GF-D8 (cell line): ENCODE measurements at places on chromosomes 2 and 18.

DNA sequence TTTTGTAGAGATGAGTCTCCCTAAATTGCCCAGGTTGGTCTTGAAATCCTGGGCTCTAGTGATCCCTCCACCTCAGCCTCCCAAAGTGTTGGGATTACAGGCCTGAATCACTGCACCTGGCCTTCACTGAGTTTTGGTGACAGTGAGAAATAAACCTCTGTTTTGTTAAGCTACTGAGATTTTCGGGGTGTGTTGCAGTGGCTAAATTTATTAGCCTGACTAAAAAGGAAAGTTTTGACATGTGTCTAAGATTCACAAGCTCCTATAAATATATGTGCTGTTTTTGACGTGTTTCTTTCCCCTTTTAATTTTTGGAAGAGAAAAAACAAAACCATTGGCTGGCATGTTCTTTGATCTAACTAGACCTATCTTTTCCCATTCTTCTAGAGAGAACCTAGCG, 190.5 kb upstream of the MC4R start:
- no peak for DNase-seq

DNA sequence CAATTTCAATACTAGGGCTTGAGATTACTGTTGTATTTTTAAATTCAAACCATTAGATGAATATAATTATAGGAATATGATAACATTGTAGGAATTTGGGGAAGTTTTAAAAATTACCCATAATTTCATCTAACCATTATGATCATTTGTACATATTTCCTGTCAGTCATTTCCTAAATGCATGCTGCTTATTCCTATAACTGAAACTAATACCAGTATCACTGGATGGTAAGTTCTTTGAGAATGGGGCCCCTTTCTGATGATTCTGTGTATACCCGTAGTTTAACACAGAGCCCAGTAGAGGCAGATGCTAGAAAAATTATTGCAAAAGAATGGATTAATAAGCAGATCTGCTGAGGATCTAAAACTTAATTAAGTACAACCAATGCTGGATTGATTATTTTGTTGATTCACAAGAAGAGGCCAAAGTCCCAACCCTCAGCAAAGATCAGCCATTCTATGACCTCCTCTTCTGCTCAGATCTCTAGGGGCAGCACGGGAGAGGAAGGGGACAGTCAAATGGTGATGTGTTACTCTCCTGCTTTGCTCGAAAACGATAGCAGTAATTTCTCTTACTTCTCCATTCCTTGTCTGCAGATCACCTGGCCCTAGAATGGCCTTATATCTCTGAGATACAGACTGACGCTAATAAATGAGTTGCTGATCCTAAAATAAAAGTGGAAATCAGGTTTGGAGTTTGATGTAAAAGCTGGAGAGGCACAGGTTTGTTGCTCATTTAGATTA, 69.5 kb upstream of the PELI1 start:
- no peak for DNase-seq

GRCh38 chr2:85413592-85414420, 3.6 kb upstream of the CAPG start:
- DNase-seq: no peak

DNA sequence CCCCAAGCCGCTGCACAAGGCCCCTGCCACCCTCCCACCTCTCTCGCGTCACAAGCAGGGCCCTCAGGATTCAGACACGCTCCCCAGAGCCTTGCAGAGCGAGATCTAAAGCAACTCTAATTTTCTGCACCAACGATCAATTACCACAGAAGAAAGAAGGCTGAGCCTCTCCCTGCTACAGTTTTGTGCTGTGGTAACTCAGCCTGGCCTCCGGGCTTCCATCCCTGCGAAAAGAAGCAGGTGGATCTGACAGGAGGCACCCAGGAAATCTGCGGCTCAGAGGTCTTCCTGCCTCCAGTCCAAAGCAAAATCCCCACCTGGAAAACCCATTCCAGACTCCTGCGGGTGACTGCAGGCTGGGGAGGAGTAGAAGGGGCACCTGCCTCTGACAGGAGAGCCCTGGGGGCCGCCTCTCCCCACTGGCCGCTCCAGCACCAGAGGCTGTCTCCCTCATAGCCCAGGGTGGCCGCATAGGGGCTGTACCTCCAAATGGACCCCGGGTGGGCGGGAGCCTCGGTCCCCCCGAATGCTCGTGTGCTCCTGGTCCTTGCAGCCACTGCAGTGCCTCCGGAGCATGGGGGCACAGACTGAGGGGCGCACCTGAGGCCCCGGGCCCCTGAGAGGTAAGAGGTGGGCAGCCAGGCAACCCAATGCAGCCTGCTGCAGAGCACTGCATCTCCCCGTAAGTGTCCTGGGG, 31.0 kb downstream of the PXDN start:
- no peak for DNase-seq

- no peak for DNase-seq
These were observed 123.5 kb downstream of the ATAD2B start for GRCh38 chr2:23803264-23803964.

DNA sequence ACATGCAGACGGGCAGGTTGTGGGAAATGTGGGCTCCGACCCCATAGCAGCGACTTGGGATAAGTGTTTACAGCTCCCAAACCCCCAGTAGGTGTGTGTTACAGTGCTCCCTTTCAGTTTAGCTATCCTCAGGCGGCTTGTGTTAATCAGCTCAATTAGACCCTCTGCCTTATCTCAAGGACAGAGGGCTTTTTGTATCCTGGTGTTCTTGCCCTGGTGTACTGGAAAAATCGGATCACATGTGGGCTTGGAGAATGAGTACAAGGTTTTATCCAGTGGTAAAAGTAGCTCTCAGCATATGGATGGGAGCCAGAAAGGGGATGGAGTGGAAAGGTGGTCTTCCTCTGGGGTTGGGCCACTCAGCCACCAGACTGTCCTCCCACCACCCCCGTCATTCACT, 264.7 kb upstream of the SYT4 start:
- DNase-seq: no peak

- DNase-seq: no peak
These were observed 121.8 kb downstream of the PLB1 start for GRCh38 chr2:28617502-28618184.

DNA sequence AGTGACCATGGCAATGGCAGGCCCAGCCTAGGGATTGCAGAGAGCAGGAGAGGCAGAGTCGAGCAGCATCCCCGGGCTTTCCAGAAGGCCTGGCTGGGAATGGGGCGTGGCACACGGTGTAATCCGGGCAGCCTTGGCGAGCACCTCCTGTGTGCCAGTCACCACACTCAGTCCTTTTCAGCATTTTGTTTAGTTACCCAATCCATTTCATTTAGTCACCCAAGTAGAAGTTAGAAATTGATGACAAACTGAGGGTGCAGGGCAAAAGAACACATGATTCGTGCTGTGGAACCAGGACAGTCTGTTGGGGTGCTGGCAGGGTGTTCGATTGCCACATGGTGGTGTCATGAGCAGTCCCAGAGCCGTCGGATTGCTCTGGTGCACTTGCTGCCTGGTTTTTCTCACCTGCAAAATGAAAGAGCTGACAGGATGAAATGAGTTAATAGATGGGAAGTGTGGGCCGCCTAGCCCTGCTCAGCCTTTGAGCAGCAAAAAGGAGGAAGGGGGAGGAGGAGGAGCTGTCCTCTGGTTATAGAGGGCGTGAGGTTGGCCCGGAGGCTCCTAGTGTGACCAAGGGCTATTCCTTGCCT, 299.4 kb downstream of the AGAP1 start:
- DNase-seq: no peak

- no peak for DNase-seq
These were observed 290.1 kb upstream of the HDAC4 start for GRCh38 chr2:239690651-239691631.

GRCh38 chr18:12376754-12377555, at the start of gene AFG3L2:
TSS of gene AFG3L2 (minus strand) at chr18:12377227. CDS start at chr18:12377082, 145 bp downstream.
- peak; percentile 99 for DNase-seq

DNA sequence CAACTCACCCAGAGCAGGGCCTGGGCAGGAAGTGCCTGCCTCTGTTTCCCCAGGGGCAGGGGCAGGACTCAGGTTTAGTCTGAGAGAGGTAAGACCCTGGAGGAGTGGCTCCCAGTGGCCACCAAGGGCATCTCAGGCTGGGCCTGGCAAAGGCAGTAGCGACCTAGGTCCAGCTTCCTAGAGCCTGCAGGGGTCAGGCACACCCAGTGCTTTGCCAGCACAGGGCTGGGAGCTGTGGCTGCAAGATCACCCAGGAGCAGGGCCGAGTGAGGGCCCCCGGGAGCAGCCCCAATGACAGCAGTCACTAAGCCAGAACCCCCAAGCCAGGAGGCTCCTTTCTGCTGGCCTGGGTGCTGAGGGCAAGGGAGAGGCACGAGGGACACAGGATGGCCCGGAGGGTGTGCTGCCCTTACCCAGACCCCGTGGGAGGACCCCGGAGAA, 8.8 kb upstream of the DUSP2 start:
- no peak for DNase-seq

DNA sequence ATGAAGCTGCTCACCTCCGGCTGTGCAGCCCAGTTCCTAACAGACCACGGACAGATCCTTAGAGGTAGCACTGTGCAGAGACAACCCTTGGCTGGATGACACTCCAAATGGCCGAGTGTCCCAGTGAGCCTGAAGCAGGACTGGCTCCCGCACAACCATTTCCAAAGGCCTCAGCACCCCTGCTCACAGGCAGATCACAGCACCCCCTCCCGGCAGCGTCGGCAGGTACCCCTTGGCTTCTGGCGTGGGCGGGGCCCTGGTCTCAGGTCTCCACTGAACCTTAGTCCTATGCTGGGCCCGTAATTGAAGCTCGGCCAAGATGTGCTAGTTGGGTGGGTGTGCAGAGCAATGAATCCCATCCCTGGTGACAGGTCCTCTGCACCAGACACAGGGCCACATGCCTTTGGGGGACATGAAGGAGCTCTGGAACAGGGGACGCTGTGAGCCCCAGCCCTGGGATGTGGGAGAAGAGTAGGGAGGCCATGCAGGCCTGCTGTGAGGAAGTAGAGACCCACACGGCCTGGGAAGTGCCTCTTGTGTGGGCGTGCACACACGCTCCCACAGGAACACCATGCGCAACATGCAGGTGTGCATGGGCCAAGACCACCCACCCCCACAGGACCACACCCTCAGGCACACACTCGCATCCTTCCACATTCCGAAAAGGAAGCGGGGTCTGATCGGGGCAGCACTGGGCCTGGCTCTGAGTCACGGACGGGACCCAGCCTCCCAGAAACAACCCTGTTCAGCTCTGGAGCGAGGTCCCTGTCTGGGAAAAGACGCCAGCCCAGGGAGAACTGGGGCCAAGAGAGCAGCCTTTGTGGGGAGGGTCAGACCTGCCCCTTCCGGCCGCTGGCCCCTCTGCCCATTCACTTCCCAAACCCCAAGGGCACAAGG, 2.8 kb downstream of the DUSP2 start:
- no peak for DNase-seq

DNA sequence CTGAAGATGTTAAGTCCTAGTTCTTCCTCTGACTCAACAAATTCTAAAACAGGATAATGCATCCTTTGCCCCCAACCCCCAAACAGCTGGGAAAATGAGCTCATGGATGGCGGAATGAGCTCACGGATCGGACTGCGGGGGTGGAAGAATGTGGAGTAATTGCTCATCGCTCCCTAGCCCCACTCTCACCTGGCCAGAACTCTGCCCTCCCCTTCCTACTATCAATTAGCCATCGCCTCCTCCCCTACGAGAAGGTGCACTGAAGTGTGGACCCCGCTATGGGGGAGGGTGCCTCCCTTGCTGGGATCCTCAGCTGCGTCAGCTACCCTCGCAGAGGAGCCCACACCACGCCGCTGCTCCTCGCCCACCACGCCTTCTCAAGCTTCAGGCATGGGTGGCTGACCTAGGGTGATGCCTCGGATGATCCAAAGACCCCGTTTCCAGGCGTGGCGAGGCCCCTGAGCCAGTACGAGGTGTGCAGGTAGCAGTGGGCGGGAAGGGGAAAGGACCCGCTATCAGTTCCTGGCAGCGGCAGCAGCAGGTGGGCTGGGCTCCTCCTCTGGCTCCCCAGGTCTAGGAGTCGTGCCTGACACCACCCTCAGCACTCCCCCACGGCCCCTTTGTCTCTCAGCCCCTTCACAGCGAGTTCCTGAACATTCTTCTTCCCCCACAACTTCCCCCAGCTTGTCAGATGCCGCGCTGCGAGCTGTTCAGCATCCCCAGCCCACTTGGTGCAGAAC, 82.1 kb upstream of the POMC start:
- no peak for DNase-seq

DNA sequence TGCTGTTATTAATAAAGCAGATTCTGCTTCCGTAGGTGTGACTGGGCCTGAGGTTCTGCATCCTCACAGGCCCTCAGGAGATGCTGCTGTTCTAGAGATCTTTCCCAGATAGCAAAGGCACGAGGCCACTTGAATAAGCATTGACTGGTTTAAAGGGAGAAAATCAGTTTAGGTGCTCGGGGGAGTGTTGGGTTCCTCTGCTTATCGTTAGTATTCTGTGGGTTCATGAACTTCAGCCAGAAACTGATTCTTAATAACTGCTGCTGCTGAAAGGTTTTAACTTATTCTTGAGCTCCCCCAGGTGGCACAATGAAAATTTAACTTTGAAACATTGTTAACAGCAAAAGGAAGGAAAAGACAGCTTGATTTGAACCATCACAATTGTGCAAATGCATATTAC, 56.9 kb downstream of the ITGA6 start:
- peak; percentile 9 for DNase-seq

- DNase-seq: no peak
These were observed 81.9 kb upstream of the MYCN start for GRCh38 chr2:15858466-15858865.

DNA sequence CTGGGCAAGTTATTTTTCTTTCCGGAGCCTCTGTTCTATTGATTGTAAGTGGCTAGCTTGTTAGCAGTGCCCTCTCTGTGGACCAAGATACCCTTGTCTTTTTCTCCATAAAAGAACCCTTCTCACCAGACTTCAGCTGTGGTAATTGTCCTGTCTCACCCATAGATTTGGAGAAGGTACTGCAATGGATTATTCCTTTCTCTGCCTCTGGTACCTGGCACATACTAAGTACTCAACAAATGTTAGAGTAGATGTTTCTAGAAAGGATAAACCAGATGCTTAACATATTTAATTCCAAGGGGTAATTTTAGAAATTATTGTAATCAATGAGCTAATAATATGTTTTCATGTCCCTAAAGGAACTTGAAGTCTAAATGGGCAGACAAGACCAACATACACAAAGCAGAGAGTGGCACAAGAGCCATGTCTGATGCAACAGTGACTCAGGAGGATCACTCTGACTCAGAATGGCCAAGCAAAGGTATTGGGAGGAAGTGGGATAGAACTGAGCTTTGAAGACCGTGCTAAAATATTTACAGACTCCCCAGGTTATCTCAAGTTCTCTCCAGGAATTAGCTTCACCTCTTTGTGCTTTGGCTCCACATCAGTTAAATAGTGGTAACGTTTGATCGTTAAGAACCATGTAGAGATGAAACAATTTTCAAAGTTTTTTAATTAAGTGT, 129.7 kb upstream of the OSR1 start:
- DNase-seq: no peak

DNA sequence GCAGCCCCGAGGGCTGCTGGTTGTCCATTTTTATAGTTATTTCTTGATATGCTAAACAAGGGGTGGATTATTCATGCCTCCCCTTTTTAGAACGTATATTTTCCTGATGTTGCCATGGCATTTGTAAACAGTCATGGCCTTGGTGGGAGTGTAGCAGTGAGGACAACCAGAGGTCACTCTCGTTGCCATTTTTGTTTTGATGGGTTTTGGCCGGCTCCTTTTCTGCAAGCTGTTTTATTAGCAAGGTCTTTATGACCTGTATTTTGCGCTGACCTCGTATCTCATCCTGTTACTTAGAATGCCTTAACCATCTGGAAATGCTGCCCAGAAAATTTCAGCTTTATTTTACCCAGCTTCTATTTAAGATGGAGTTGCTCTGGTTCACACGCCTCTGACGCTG, 825.8 kb upstream of the CDH2 start:
- no peak for DNase-seq

- no peak for DNase-seq
These were observed 320.5 kb downstream of the DPP10 start for GRCh38 chr2:114762986-114763385.

- DNase-seq: no peak
These were observed 84.3 kb downstream of the FEZ2 start for GRCh38 chr2:36513661-36514060.
